Liver (tissue), 10 donors: ENCODE measurements at places on chromosomes 4 and X. TPM values are rescaled to one million over a fixed set of nuclear protein-coding genes. Genes with fewer than 3 reads are reported as not detected.

DNA sequence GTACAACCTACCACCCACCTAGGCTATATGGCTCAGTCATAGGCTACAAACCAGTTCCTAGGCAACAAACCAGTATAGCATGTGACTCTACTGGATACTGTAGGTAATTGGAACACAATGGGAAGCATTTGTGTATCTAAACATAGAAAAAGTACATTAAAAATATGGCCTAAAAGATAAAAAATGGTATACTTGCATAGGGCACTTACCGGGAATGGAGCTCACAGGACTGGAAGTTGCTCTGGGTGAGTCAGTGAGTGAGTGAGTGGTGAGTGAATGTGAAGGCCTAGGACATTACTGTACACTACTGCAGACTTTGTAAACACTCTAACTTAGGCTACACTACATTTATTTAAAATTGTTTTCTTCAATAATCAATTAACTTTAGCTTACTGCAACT is 139.2 kb upstream of the RBPJ start:
- DNase-seq, result no peak

DNA sequence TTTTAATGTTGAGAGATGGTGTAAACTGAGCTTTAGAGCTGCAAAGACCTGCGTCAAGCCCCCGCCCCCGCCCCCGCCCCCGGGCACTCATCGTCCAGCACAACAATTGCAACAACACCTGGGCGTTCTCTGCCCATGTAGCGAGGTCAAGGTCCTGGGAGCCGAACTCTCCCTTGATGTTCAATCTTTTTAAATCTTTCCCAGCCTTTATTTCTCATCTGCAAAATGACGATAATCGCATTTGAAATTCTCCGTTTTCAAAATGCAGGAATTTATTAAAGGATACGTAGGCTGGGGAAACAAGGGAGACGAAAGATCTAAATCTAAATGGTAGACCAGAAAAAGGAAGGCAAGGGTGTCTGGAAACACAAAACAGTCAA is 648 bp upstream of the MSMO1 start:
- peak; percentile 71 for DNase-seq

Gene IL1RAPL1
- 0.33 TPM for total RNA-seq

Gene PPP2R2C
- under 0.01 TPM for total RNA-seq

Gene CSAG3
- total RNA-seq, result 0.14 TPM

Gene SPANXD
- total RNA-seq, result not detected
